T-helper 1 cell (primary cell): ENCODE measurements at places on chromosomes 4 and X.

DNA sequence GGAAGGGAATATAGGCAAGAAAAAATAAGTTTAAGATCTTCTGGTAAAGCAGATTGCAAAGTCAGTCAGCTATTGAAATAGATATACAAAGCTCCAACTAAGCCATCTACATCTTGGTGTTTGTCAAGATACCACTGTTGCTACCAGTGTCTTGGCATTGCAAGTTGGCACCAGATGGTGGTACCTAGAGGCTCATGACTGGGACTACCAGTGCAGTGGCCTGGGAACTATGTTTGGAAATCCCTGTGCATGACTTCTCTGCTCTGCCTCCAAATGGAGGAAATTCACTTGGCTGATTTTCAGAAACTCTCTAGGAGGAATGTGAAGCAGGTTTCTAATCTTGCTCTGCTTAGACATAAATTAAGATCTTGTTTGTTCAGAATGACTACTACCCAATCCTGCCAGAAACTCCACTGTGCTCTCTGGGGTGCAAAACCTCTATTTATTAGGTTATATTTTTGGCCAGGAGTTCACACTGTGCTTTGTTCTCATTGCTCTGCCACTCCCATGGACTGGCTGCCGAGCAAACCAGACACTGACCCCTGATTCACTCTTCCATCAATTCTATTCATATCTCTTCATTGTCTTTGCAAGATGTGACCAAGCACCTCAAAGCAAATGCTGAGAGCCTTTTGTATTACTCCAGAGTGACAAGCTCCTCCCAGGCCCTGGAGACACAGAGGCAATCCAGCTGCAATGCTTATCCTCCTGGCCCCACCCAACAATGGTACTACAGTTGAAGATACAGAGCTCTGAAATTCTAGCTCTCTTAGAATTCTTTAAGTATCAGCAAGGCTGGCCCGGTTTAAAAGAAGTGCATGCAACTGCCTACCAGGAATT lies 272.3 kb upstream of the FGF16 start:
- DNase-seq, result no peak

DNA sequence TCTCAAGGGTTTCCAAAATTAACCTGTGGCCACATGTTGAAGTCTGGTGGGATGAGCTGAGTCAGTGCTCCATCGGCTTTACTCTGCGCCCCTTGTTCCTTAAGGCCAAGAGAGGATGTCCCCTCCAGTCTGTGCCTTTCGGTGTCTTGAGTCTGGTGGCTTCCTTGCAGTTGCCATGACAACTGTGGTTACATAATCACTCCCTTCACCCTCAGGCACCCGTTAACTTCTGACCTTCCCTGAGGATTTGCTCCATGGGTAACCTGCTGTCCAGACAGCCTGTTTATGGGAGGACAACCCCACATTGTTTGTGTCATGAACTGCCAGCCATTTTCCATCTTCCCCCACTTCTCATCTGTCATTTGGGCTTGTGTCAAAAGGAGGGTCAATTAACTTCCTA lies 401.1 kb upstream of the LCORL start:
- DNase-seq, result no peak

- DNase-seq, result no peak
Observed at GRCh38 chrX:52341493-52341892, 27.3 kb upstream of the XAGE2 start.

GRCh38 chr4:36138220-36138619 lies 106.1 kb downstream of the ARAP2 start:
- DNase-seq, result no peak

DNA sequence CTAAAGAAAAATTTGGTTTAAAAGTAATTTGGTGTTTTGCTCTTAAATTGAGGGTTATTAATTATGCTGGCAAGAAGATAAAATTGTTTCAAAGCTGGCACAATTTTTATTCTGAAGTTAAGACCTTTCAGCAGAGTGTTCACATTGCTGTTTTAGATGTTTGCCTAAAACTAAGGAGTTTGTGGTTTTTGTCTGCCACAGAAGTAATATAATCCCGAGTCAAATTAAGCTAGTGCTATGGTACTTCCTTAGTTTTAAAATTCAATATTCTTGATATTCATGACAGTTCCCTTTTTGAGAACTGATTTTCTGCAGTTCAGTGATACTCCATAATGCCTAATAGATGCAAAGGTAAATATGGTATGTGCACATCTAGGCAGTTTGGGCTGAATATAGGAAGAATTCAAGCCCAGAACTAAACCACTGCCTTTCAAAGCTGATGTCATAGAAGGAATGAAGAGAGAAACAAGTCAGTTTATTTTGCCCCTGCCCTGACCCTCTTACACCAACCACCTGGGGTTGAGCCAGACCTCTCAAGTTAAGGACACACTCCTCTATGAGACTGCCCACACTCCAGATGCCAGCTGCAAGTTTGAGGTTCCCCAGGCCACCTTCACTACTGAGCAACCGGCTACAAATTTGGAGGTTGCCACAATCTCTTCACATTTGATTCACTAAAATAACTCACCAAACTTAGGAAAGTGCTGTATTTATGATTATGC lies 32.1 kb upstream of the VEGFC start:
- no peak for DNase-seq

- DNase-seq, result no peak
Observed at GRCh38 chr4:85482010-85482738, 7.2 kb downstream of the ARHGAP24 start.

DNA sequence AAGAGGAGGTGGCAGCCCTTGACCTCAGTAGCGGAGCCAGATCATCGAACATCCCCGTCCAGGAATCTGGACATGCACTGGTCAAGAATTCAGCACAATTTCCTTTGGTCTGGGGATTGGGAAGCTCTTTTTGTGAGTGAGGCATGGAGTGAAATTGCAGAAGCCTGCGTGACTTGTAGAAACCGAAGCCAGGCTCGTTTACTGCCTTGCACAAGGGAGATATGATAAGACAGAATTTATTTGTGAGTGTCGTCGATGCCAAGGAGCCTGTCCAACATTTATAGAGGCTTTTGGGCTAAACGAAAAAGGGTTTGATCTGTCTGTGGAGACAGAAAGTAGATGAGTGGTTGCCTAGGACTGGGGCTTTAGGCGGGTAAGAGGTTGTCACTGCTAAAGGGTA lies 50.6 kb downstream of the TBL1X start:
- no peak for DNase-seq

- no peak for DNase-seq
Observed at GRCh38 chr4:108644237-108644636, 6.2 kb upstream of the OSTC start.

GRCh38 chr4:117466388-117466787 lies 381.0 kb upstream of the TRAM1L1 start:
- no peak for DNase-seq

GRCh38 chr4:93730251-93730650 lies 98.3 kb upstream of the ATOH1 start:
- no peak for DNase-seq

DNA sequence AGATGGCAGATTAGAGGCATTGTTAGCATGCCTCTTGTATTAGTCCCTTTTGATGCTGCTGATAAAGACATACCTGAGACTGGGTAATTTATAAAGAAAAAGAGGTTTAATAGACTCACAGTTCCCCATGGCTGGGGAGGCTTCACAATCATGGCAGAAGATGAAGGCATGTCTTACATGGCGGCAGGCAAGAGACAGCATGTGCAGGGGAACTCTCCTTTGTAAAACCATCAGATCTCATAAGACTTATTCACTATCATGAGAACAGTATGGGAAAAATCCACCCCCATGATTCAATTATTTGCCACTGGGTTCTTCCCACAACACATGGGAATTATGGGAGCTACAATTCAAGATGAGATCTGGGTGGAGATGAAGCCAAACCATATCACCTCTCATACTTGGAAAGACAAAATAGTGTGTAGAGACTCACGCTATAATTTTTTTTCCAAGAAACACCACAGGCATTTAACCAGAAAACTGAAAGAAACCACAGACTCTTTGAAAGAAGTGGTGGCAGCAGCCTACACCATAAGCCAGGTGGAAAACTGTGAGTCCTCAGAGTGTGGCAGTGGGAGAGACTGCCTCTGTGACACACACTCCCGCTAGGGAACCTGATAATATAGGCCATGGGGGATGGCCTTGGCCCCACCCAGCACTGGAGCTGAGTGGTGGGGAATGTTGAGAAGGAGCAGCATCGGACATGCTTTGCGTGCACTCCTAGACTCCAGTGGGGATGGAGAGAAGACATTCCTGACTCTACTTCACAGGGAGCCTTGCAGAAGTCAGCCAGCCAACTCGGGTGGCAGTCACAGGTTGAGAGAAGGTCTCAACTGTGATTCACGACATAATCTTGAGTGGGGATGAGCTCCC lies 51.5 kb downstream of the SLC2A9 start:
- no peak for DNase-seq

DNA sequence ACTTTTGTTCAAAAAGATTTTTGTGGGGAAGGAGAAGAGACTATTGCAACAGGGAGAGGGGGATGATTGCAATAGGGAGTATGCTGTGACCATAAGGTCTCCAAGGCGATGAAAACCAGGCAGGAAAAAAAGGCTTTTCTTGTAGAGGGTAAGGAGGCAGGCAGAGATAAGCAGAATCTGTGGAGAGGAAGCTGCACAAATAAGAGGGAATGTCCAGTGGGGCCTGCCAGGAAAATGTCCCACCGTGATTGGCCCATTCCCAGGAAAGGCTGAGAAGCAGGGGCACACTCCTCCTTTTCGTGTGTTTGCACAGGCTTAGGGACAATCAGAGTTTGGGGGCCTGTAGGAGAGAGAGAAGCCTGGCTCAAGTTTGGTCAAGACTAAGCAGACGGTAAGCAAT lies 29.1 kb downstream of the SPACA5 start:
- DNase-seq, result no peak

DNA sequence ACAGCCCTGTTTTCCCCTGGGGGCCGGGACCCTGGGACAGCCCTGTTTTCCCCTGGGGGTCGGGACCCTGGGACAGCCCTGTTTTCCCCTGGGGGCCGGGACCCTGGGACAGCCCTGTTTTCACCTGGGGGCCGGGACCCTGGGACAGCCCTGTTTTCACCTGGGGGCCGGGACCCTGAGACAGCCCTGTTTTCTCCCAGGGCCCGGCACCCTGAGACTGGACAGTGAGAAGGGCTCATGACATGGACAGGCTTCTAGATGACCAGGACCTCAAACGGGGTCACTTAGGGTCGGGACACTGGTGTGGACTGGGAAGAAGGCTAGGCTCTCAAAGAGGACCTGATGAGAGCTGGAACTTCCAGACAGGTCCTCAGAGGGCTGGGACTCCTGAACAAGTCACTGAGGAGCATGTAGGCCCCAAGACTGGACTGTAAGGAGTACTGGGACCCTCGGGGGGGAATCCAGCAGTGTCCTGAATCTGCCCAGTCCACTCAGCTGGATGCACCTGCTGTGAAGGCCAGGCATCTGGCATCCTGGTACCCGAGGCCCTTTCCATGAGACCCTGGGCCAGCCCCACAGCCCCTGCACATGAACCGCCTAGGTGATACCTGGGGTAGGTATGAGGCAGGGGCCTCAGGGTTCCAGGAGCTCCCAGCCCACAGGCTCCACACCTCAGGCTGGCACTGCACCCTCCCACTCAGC lies 2.4 kb downstream of the PCGF3 start:
- no peak for DNase-seq

- no peak for DNase-seq
Observed at GRCh38 chr4:176545872-176546271, 226.1 kb downstream of the SPCS3 start.

DNA sequence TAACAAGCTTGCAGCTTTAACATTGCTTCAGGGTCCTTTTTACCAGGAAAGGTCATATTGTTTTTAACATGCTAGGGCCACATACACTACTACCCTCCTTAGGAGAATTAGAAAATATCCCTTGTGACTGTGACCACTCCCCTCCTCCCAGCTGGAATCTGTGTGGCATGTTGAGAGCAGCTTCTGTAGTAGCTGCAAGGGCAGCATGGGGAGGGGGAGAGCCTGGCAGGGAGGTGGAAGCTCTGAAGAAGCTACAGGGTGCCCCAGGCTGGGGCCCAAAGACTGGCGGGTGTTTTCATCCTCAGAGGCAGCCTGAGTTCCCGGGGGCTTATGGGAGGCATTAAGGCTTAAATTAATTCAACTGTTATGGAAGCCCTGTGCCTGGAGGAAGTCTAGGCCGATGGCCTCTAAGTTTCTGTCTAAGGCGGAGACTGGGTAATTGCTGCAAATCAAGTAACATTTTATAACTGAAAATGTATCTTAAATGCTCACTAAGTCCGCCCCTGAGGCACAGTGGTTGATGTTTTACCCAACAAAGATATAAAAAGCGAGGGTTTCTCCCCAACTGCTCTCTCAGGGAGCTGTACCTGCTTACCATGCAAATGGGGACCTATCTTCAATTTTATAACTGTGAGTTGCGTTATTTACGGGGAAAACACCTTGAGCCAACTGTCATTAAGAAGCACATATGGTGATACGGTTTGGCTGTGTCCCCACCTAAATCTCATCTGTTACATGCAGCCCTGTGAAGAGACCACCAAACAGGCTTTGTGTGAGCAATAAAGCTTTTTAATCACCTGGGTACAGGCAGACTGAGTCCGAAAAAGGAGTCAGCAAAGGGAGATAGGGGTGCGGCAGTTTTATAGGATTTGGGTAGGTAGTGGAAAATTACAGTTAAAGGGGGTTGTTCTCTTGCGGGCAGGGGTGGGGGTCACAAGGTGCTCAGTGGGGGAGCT lies 37.4 kb upstream of the STS start:
- DNase-seq, result no peak

DNA sequence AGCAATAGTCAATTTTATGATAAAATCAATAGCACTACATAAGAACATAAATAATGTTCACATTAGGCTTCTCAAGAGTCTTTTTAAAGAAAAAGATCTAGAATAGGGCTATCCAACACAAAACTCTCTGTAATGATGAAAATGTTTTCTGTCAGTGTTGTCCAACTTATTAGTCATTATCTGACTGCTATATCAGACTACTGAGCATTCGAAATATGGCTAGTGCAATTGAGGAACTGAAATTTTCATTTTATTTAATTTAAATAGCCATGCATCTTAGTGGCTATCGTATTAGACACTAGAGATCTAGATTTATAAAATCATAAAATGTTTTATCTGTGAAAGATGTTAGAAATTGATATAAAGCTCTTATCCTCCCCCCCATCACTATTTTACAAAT lies 26.0 kb downstream of the PARM1 start:
- no peak for DNase-seq

DNA sequence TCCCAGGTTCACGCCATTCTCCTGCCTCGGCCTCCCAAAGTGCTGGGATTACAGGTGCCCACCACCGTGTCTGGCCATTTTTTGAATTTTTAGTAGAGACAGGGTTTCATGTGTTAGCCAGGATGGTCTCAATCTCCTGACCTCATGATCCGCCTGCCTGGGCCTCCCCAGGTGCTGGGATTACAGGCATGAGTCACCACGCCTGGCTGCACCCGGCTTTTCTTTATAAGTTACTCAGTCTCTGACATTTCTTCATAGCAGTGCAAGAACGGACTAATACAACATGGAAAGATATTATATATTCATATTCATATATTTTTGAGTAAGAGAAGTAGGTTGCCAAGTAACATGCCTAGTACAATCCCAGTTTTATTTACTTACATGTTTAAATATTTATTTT lies 22.9 kb downstream of the SHROOM3 start:
- no peak for DNase-seq

- DNase-seq, result no peak
Observed at GRCh38 chrX:148976571-148977400, 476.4 kb downstream of the AFF2 start.

- DNase-seq, result no peak
Observed at GRCh38 chrX:81316163-81316562, 114.3 kb downstream of the SH3BGRL start.
